GDM1 (cell line): ENCODE measurements at places on chromosomes 12 and 14.

DNA sequence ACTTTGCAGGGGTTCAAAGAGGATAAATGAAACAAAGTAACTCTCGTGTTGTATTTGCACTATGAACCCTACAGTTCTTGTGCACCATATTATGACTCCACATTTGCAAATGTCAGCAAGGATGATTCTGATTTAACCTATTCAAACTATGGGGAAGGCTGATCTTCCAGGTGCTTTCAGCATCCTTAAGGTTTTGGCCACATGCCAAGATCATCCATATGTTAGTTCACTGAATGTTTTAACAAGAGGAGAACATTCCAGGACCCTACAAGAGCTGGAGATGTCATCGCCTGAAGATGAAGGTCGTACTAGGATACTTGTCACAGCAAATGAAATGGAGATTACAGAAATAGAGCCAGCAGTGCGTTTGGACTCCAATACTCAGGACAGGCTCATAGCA, 114.2 kb downstream of the DHRS2 start:
- no peak for DNase-seq

GRCh38 chr12:99079811-99080210, 434.7 kb downstream of the APAF1 start:
- DNase-seq: no peak

- no peak for DNase-seq
These were observed 5.1 kb downstream of the CLMN start for GRCh38 chr14:95314609-95315008.

DNA sequence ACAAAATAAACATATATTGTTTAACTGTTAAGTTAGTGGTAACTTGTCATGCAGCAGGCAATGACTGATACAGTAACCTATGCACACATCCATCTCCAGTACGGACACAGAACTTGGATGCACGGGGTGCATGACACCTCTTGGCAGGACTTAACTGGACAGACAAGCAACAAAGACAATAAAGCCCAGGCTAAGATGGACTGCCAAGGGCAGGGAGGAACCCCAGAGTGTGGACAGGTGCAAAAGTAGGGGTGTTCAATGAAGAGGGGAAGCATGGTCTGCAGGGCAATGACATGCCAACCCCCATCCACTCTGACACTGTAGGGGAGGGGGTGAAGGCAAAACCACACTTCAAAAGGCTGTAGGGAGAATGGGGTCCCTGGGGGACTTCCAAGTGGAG, 11.7 kb downstream of the SSH1 start:
- no peak for DNase-seq
